ENCODE measurements at places on chromosomes 5 and 9.

DNA sequence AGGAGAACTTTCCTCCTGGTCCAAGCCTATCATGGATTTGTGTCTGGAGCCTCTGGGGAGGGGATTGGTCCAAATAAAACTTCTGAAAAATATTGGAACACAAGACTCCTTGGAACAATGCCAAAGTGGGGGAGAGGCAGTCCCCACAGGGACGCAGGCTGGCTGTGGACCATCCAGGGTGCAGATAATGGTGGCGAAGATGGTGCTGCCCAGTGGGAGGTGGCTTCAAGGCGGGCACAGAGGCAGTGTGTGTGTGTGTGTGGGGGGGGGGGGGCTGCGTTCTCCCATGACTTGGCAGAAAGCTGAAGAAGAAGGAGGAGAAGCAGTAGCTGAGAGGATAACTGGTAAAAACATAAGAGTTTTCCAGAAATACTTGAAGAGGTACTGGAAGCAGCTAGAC is 186.4 kb downstream of the MELK start:
- no peak for DNase-seq

- DNase-seq = peak; percentile 82
Observed at GRCh38 chr9:129630967-129631673, 5.2 kb downstream of the NTMT1 start.

- no peak for DNase-seq
Observed at GRCh38 chr5:64292611-64293215, 127.1 kb downstream of the RNF180 start.

DNA sequence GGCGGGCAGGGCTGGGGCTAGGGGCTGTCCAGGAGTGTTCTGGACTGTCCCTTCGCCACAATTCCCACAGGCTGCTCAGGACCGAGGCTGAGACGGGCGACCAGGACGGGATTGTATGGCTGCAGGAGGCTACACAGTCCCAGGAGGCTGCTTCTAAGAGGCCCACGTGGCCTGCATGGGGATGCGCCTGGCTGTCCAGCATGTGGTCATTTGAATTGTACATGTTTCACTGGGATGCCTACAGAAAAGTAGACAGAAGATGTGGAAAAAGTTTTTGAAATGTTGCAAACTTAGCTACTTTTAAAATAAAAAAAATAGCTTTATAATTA is 32.6 kb upstream of the SPTLC1 start:
- no peak for DNase-seq

DNA sequence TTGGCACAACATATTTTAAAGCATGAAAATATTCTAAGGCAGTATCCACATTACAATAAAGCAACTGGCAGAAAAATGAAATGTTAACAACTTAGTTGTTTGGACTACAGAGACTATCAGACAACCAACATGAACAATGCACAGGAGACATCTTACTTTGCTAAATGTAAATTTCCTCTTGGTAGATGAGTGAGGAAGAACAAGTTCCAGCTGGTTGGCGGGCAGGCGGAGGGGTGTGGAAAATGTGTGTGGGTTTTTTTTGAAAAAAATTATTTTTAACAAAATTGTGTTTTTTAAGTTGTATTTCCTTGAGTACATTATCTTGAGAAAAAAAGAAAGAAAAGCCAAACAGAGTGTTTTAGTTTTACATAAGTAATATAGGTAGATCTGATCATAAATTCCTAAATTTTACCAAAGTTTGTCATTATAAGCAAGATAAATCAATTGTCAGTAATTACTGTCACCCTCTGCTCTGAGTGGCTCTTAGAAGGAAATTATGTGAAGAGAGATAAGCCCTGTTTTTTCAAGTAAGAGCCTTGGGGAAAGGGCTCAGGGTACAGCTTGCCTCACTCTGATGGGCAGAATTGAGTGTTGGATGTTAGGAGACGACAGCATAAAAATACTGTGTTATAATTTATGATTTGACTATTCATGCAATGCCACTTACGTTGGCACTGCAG is 42.5 kb downstream of the TMEM167A start:
- DNase-seq = no peak

- no peak for DNase-seq
Observed at GRCh38 chr9:15180124-15180523, 126.9 kb downstream of the TTC39B start.

DNA sequence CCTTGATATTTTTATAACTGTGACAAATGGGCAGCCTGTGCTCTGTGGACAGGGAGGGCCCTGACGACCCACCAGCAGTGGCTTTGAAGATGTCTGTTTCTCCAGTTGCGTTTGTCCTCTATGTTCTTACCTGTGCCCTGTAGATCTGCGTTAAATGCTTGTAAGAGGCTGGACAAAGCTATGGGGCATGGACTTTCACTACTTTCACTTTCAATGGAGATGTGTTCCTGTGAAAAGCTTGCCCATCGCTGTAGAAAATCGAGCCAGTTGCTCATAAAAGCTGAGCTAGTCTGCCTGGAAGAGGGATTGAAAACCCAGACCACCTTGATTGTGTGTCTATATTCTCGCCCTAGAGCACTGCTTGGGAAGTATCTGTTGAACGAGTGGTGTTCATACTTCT is 74.1 kb downstream of the PSAT1 start:
- DNase-seq = no peak
